WTC11 (cell line): ENCODE measurements at places on chromosomes 3 and 15. TPM values are rescaled to one million over a fixed set of nuclear protein-coding genes. Genes with fewer than 3 reads are reported as not detected.

GRCh38 chr15:70412794-70413193 is 315.1 kb upstream of the TLE3 start:
- no peak for DNase-seq
- peaks cover 13% of the 10 kb centered on the region for H3K36me3 ChIP-seq
- H3K27ac ChIP-seq: no peak overlapping the region
- H3K4me3 ChIP-seq: no peak overlapping the region

GRCh38 chr3:96753124-96753523 is 61.3 kb upstream of the EPHA6 start:
- H3K36me3 ChIP-seq: no peaks in the 10 kb centered on the region
- DNase-seq: no peak
- H3K4me1 ChIP-seq: no peaks in the 10 kb centered on the region
- H3K4me3 ChIP-seq: no peak overlapping the region
- no peak overlapping the region for H3K27ac ChIP-seq

GRCh38 chr3:164673738-164674137 is 404.6 kb downstream of the SI start:
- H3K27me3 ChIP-seq: no peaks in the 10 kb centered on the region
- no peaks in the 10 kb centered on the region for H3K4me1 ChIP-seq
- no peak overlapping the region for H3K27ac ChIP-seq
- no peak overlapping the region for H3K4me3 ChIP-seq
- H3K36me3 ChIP-seq: no peaks in the 10 kb centered on the region

The KIF15 gene
- 18.4 to 23.7 TPM (median 21.1 TPM) in 3 replicates for total RNA-seq

The ACAD11 gene
- 20.3 to 28.9 TPM (median 28.8 TPM) in 3 replicates for total RNA-seq

The ACTC1 gene
- total RNA-seq: 11.4 to 12.6 TPM (median 12.5 TPM) in 3 replicates

The TAGLN3 gene
- total RNA-seq: 2.8 to 3.3 TPM (median 2.8 TPM) in 3 replicates

The MCTP2 gene
- total RNA-seq: 7.3 to 7.4 TPM (median 7.4 TPM) in 3 replicates
